ENCODE measurements at places on chromosomes 16 and 17.

DNA sequence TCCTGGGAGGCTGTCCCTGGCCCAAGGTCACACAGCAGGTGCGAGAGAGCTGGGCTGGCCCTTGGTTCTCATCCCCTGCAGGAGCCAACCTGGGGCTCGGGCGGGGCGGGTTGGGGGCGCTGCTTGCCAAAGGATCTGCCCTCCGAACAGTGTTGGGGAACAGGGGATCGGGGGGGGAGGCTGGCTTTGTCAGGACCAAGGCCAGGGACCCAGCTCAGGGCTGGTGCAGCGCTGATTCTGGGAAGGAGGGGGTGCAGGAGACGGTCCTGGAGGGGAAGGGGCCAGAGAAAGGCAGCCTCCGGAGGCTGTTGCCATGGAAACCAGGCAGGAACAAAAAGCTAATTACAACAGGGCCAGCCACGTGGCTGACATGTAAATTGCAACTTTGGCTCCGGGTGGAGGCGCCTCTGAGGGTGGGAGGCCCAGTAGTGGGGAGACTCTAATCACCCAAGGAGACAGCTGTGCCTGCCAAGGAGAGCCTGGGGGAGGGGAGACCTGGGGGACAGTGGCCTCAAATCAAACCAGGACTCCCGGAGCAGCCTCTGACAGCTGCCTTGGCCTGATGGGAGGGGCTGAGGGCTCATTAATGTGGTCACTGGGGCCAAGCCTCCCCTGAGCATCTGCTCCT, 1.3 kb downstream of the TUBB3 start:
- DNase-seq, result no peak

DNA sequence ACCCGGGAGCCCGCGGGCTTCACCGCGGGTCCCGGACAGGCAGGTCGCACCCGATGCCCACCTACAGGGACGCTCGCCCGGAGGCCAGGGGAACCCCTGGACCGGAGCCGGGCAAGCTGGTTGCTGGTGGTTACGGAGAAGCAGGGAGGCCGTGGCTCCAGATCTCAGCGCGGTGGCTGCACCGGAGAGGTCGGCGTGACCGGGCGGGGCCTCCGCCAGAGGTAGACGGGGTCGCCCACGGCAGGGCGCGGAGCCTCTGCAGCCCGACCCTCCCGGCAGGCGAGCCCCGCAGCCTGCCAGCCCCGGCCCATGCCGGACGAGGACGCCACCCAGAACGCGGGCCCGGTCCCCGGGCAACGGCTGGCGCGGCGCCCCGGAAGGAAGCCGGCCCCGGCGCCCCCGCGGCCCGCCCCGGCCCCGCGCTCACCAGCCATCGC, 341 bp downstream of the PCYT2 start:
- no peak for DNase-seq

GRCh38 chr17:76408037-76408849, 23.8 kb downstream of the SPHK1 start:
- DNase-seq, result no peak

DNA sequence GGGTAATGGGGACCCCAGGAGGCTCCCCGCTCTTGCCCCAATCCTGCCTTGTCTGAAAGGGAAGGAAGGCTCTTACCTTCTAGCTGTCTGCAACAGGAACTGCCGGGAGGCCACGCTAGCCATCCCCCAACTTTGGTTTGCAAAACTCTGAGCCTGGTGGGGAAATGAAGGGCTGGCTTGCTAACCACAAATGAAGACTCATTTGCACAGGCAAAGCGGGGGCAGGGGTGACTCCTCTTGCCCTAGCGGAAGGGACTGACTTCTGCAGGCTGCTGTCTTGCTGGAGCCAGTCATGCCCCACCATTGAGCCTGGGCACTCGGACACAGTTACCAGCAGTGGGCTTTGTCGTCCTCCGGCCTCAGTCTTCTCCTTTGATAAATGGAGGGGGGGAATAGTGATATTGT, 52.6 kb downstream of the PLCG2 start:
- no peak for DNase-seq

- DNase-seq, result no peak
Measured at GRCh38 chr17:76391200-76391715, 6.8 kb downstream of the SPHK1 start.

DNA sequence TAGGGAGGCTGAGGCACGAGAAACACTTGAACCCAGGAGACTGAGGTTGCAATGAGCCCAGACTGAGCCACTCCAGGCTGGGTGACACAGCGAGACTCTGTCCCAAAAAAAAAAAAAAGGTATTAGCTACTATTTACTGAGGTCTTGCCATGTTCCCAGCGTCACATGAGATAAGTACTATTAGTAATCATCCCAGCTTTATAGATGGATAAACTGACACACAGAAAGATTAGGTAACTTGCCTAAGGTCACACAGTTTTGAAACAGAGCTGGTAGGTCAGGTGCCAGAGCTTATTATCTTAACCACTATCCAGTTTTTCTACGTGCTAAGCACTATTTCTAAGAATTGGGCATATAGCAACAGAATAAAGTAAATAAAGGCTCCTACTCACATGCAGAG, 51.6 kb downstream of the TEX14 start:
- no peak for DNase-seq

DNA sequence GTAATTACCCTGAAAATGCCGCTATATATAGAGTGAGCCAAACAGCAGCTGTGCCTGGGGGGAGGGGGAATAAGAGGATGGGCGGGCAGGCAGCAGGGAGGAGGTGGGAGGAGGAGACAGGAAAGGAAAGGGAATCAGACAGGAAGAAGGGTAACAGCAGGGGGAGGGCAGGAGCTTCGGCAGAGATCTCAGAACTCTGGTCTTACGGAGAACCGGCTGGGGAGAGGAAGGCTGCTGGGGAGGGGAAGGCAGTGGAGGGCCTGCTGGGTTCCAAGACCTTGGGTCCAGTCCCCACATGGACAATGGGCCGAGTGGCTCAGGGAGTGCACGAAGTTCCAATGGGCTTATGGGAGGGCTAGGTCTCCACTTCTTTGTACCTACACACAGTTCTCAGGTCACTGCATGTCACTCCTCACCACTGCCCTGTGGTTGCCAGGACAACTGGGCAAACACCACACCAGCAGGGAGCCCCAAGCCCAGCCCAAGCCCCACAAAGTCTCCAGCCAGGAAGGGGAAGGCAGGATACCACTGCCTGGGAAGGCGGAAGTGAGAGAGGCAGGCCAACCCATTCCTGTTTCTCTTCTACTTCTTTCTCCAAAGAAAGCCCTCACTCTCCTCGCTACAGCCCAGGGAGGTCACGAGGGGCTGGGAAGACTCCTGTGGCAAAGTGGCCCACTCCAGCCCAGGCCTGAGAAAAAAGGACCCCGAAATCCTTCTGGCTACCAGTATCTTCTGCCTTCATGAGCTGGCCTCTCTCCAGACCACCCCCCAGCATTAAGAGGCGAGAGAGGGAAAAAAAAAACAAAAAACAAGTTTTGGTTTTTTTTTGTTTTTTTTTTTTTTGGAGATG, 25.3 kb downstream of the G6PC3 start:
- peak; percentile 78 for DNase-seq

DNA sequence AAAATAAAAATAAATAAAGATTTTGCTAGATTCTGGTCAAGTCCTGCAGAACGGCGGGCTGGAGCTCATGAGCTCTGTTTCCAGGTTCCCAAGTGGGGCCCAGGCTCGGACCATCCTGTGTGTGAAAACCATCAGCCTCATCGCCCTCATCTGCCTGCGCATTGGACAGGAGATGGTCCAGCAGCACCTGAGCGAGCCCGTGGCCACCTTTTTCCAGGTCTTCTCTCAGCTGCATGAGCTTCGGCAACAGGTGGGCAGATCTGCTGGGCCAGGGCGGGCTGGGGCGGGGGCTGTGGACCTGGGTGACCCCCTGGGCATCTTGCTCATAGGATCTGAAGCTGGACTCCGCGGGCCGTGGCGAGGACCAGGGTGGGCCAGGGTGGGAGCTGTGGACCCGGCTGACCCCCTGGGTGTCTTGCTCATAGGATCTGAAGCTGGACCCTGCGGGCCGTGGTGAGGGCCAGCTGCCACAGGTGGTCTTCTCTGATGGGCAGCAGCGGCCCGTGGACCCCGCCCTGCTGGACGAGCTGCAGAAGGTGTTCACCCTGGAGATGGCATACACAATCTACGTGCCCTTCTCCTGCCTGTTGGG, 7.8 kb downstream of the WDR81 start:
- DNase-seq, result no peak

DNA sequence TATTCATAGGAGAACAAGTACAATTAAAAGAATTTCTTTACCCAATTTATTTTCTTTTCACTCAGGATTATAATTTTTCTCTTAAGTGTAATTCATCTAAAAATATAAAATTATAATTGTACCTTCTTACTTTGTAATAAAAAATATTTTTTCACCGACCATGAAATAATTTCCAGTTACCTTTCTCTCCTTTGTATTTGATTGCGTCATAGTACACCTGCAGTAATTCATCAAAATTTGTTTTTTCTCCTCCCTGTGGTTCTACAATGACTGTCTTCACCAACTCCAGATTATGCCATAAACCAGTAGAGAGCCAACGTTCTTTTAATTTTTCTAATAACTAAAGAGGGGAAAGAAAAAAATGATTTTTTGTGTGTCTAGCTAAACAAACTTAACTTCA, 119.1 kb downstream of the BRIP1 start:
- no peak for DNase-seq

DNA sequence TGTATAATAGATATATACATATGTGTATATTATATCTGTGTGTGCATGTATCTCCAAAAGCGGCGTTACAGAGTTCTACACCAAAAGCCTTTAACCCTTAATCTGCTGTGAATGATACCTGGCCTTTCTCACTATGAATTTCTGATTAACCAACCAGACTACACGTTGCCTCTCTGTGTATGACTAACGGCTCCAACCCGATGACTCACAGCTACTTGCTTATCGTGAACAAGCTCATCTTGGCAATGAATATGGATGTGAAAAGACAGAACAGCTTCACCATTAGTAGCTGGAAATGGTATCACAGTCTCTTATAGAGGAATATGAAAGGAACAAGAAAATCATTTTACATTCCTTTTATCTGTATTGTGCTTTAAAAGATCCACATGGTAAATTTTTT, 23.8 kb upstream of the ARHGAP44 start:
- no peak for DNase-seq

- DNase-seq, result no peak
Measured at GRCh38 chr17:42118545-42118944, 2.6 kb downstream of the KAT2A start.

DNA sequence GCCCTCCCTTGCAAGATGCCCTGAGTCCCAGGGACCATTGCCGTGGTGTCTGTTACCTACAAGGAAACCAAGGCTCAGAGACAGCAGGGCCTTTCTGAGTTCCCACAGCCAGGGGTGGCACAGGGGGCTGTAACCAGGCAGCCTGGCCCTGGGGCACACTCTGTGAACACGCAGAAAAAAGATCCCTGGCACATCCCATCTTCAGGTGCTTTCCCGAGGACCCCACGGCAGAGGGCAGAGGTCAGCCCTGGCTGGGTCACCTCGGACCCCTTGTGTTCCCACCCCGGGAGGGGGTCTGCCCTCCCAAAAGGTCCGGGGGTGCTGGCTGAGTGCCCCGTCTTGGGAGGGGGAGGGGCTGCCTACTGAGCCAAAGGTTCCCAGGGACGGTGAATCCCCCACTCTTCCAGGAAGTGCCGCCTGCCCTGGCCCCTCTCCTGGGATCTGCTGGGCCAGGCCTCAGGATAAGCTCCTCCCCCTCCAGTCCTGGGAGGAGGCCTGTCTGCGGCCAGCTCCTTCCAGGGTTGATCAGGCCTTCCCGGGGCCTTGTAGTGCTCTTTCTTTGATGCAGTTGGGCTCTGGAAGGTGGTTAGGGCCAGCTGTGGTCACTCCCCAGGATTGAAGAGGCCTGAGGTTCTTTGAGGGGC, 8.1 kb downstream of the GLIS2 start:
- no peak for DNase-seq

DNA sequence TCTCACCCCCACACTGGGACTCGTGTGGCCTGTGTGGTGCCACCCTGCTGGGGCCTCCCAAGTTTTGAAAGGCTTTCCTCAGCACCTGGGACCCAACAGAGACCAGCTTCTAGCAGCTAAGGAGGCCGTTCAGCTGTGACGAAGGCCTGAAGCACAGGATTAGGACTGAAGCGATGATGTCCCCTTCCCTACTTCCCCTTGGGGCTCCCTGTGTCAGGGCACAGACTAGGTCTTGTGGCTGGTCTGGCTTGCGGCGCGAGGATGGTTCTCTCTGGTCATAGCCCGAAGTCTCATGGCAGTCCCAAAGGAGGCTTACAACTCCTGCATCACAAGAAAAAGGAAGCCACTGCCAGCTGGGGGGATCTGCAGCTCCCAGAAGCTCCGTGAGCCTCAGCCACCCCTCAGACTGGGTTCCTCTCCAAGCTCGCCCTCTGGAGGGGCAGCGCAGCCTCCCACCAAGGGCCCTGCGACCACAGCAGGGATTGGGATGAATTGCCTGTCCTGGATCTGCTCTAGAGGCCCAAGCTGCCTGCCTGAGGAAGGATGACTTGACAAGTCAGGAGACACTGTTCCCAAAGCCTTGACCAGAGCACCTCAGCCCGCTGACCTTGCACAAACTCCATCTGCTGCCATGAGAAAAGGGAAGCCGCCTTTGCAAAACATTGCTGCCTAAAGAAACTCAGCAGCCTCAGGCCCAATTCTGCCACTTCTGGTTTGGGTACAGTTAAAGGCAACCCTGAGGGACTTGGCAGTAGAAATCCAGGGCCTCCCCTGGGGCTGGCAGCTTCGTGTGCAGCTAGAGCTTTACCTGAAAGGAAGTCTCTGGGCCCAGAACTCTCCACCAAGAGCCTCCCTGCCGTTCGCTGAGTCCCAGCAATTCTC, 27.4 kb downstream of the STH start:
- DNase-seq, result no peak

DNA sequence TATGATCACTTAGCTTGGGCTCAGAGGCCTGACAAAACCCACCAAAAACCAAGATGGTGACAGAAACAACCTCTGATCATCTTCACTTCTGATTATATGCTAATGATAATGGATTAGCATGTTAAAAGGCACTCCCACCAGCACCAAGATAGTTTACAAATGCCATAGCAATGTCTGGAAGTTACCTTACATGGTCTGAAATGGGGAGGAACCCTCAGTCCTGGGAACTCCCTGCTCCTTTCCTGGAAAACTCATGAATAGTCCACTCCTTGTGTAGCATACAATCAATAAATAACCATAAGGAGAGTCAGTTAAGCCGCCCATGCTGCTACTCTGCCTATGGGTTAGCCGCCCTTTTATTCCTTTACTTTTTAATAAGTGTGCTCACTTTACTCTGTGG, 120.0 kb upstream of the HS3ST4 start:
- no peak for DNase-seq

All from hippocampal formation (tissue), 2 donors.